ENCODE measurements at places on chromosomes 6 and 20.

- DNase-seq: no peak
Observed at GRCh38 chr20:24665741-24666191, 196.3 kb downstream of the SYNDIG1 start.

- DNase-seq: no peak
Observed at GRCh38 chr6:42078386-42078785, 28.1 kb downstream of the TAF8 start.

DNA sequence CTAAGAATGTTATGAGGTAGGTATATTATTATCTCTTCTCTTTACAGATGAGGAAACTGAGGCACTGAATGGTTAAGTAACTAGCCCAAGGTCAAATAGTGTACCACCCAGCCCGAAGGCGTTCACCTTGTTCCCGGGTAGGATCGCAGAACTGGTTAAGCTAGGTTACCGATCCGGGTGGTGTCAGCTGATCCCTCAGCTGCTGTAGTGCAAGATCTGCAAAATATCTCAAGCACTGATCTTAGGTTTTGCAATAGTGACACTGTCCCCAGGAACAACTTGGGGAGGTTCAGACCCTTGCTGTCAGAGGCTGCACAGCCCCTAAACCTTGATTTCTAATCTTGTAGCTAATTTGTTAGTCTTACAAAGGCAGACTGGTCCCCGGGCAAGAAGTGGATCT, 28.1 kb downstream of the SLC52A3 start:
- no peak for DNase-seq

- DNase-seq: no peak
Observed at GRCh38 chr6:12277386-12277785, 12.8 kb upstream of the EDN1 start.

Measured in fibroblast of skin of left biceps (primary cell).